Stimulated activated CD8-positive, alpha-beta memory T cell treated with anti-CD3 and anti-CD28 coated beads, Interleukin-4, amount 100 ng/mL, for 4 hours (primary cell): ENCODE measurements at places on chromosomes 12 and 14.

DNA sequence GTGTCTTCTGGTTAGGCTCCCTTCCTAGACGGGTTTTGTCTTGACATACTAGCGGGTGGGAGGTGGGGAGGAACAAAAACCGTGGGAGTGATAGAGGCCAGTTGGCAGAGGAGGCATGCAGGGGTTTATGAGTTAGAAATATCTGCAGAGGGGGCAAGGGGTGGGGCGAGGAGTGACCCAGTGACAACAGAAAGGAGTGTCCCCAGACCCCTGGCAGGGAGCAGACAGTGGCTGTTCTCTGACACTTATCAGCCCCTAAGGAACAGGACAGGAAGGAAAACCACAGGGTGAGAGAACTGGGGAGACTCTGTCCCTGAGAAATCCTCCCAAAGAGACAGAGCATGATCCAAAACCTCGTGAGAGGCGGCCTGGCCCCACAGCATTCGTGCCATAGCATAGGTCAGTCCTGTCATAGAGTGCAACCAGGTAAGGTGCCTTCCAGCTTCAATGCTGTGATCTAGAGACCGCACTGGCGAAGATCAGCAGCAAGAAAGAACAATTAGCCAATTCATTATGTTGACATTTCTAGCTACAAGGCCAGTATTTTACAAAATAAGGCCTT, 141.4 kb downstream of the CRADD start:
- no peak for DNase-seq

DNA sequence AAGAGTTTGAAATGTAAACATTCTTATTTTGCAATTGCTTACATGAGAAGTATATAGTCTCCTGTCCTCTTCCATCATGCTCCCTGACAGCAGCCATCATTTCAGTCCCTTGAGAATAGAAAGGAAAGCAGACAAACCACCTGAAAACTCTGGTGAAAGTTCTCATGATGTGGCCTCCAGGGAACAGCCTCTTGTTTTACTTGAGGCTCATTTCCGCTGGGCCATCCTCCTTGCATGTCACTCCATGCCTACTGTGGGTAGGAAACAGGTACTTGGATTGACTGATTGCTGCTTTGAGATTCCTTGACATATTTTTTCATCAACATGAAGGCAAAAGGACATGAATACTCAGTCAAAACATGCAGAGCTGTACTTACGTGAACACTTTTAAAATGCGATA, 6.0 kb downstream of the SYT1 start:
- no peak for DNase-seq

GRCh38 chr12:16763901-16764300, 157.9 kb upstream of the LMO3 start:
- no peak for DNase-seq

DNA sequence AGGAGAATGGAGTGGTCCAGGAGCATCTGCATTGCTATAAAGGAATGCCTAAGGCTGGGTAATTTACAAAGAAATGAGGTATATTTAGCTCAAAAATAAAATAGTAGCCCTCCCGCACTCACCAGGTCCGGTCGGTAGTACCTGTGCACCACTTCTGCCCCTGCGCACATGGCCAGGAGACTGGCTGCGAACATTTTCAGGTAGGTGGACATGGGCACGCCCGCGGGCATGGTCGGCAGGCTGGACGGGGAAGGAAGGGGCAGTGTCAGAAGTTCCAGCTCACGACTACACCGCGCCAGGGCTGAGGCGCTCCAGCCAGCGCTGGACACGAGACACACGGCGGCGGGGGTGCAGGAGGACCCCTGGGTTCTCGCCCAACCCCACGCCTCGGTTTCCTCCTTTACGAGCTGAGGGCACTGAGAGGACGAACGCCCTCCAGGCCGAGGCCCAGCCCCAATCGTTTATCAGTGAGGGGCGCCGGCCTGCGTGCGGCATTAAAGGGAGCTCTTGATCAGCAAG, 9.1 kb upstream of the TDG start:
- DNase-seq = no peak

GRCh38 chr12:94495445-94496115, 35.9 kb upstream of the CEP83 start:
- no peak for DNase-seq

- DNase-seq = no peak
These were observed 296.1 kb downstream of the TMEM132D start for GRCh38 chr12:129607756-129608155.

DNA sequence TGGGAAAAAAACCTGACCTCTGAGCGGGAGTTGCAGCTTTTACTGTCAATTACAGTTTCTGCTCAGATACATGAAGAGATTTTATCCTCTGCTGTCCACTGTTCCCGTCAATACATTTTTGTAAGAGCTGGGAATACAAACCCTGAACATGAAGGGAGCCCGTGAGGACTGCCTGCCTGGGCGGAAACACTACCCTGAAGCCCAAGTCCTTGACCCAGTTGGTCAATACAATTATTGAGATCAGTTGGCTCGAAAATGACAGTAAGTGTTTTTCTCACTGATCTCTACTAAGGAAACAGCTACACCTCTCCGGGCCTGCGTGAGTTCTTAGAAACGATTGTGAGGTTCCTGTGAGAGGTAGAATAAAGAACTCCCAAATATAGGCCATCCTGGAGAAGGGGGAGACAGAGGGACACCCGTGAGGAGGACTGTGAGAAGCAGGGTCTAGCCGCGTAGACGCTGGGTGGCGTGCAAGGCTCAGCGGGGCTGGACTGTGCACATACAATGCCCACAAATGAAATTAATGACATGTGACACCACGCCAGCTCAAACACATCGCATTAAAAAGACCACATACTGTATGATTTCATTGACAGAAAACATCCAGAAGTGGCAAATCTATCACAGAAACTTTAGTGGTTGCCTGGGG, 509.5 kb downstream of the TMEM132D start:
- DNase-seq = no peak

DNA sequence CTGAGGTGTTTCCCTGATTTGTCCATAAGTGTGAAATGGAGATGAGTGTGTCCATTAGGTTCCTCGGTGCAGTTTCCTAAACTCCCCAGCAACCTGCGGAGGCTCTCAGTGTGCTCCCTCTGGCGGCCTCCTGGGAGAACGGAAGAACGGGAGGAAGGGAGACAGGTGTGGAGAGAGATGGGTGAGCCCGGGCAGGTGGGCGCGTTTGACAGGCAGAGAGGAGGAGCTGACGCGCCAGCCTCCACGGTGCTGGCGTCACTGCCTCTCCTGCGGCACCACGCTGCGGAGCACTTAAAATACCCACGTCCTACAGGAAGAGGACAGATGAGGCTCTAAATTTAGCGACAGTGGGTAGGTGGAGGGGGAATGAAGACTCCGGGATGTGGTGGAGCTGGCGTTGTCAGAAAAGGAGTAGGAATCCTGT, 26.8 kb upstream of the PEX5 start:
- DNase-seq = no peak

DNA sequence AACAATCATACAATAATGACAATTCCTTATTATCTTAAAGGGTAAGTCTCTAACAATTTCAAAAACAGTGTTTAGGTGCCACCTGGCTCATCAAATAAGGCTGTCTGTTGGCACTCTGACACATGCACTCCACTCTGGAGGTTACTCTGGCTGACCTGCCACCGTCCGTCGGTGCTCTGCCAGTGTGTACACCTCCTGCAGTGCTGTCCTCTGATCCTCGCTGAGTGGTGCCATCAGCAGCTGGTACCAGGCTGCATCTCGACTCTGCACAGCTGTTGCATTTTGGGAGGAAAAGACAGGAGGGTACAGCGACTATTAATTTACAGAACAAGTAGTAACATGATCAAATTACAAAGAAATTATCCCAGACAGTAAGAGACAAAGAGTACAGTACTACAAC, 63.9 kb downstream of the IPO8 start:
- no peak for DNase-seq

DNA sequence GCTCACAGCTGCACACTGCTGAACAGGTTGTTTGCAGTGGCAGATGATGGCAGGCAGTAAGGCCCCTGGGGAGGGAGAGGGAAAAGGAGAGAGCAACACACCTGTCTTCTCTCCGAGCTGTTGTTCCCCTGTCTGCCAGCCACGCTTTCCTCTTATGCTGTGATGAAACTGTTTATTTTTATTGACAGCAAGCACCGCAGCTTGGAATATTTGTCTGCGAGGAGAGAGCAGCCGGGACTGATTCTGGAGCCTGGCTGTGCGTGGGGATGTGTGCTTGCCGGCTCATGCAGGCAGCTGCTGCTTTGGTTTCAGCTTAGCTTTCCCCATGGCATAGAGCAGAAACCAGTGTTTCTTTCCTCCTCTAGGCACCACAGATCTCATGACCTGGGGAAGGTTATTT, 58.7 kb upstream of the KCNA5 start:
- no peak for DNase-seq

- no peak for DNase-seq
These were observed 527.5 kb downstream of the TMTC2 start for GRCh38 chr12:83214185-83214584.

DNA sequence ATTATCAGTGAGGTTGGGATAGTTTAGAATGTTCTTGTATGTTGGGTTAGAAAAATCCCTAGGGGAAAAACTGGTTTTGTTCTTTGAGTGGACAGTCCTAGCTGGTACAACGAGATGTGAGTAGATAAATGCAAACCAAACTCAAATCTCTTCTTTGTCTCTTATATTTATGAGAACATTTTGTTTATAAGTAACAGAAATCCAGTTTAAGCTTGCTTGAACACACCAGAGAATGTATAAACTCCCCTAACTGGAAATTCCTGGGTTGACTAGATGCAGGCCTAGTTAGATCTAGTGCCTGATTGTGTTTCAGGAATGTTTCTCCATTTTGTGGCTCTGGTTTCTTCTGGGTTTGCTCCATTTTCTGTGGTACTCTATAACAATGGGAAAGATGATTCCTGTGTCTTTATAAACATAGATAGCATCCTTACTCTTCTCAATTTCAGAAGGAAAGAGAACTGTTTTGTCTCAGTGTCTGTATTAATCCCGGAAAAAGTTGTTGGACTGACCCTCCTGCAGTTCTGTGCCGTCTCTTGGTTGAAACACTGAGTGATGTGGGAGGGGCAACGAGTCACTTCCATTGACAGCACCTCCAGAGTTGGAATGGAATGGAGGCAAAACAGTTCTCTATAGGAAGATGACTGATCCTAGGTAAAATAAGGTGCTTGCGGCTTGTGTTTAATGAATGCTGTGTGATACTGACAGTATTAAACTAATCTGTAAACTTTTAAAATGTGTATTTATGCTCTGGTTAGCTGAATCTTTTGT, 244.8 kb downstream of the TMTC2 start:
- no peak for DNase-seq

GRCh38 chr12:71780237-71780822, 25.7 kb downstream of the RAB21 start:
- no peak for DNase-seq

- no peak for DNase-seq
These were observed 37.4 kb upstream of the HIGD1C start for GRCh38 chr12:50914872-50915484.

- no peak for DNase-seq
These were observed 89.9 kb upstream of the RFX4 start for GRCh38 chr12:106492857-106493256.

DNA sequence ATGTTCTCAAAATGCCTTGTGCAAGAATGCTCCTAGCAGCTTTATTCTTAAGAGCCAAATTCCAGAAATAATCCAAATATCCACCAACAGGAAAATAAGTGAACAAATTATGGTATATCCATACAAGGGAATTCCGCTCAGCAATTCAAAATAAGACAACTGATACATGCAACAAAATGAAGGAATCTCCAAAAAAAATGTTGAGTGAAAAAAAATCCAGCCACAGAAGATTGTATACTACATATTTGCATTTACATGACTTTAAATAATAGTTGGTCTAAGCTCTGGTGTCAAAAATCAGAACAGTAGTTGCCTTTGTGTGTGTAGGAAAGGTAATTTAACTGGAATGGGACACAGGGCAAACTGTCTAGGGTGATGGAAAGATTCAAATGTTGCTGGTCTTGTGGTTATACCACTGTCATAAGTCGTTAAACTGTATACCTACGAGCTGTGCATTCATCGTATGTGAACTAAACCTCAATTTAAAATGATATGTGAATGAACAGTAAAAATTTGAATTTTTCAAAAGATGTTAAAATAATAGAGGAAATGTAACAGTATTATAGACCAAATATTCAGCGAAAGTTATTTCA, 3.2 kb downstream of the CD69 start:
- no peak for DNase-seq

GRCh38 chr14:58707949-58708348, 70.2 kb downstream of the DACT1 start:
- no peak for DNase-seq

DNA sequence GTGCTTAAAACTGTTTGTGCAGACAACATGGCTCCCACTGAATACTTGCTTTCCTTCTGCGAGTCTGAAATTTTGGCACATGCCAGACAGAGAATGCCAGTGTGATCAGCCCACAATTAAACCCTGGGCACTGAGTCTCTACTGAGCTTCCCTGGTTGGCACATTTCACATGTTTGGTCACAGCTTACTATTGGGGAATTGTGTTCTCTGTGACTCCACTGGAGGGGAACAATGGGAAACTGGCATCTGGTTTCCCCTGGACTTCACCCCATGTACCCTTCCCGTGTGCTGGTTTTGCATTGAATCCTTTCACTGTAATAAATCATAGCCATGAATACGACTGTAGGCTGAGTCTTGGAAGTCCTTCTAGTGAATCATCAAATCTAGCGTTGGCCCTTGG, 64.9 kb downstream of the EFCAB11 start:
- DNase-seq = no peak

DNA sequence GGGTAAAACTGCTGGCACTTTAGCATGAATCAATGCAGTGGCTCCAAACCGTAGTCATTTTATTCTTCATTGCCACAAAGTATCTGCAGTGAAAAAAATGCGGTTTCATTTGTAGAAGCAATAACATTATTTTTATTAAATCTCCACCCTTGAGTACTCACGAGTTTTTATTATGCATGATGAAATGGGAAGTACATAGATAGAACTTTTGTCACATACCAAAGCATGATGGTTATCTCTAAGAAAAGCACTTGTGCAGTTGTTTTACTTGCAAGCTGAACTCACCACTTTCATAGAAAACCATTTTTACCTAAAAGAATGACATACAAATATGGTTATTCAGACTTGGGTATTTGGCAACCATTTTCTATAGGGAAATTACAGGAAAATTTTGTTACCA, 90.3 kb downstream of the PELI2 start:
- DNase-seq = no peak

GRCh38 chr14:49553106-49553505, 33.1 kb downstream of the RPS29 start:
- DNase-seq = no peak

GRCh38 chr14:91380610-91381371, 36.8 kb downstream of the CCDC88C start:
- no peak for DNase-seq

DNA sequence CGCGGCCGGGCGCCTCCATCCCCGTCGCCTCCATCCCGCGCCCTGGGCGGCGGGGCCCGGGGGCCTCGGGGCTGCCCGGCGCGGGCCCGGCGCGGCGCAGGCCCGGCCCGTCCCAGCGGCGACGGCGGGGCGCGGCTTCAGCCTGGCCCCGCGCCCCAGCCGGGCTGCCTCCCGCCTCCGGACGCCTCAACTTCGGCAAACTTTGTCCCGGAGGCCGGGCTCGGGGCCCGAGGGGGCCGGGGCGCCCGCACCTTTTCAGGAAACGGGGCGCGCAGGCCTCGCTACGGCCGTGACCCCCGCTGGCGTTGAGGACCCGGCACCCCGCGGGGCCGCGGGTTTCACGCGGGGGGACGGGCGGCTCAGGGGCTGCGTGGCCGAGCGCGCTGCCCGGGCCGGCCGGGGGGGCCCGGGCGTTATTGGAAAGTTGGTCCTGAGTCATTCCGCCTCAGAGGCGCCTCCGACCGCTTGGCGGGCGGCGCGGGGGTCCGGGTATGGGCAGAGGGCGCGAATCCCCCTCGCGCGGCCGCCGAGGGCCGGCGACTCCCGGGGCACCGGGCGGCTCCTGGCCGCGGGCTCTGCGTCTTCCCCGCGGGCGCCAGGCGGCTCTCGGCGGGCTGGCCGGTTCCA, 575 bp downstream of the TRAF3 start:
- DNase-seq = no peak
